T-cell (primary cell): ENCODE measurements at places on chromosomes 13 and 19.

DNA sequence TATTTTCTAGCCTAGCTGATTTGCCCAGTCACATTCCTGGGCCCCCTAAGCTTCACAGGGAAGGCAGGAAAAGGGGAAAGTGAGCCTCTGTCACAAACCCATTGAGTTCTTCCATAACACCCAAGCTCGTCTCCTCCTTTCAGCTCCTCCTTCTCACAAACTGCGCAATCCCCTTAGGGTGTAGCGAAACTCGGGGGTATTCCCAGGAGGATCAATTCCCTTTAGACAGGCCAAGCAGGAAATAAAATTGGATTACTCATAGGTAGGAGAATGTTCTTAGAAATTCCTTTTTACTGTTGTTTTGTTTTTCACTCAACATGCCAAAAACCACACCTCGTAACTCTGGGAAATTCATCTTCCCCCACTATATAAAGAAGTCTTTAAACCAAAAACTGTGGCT, 139.3 kb downstream of the IRS2 start:
- no peak for DNase-seq

DNA sequence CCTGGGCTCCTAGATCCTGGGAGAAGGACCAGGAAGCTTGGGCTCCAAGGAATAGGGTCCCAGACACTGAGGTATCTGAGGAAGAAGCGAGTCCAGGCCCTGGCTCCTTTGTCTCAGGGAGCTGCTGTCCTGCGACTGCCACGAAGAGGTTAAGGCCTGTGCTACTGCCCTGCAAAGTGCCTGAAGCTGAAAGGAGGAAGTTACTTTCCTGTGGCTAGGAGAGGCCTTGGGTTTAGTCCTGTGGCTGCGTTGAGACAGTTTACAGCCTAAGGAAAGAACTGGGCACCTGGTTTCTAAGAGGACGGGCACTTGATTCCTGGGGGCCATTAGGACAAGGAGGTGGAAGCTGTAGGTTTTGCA, 2.8 kb downstream of the MYADM start:
- no peak for DNase-seq

DNA sequence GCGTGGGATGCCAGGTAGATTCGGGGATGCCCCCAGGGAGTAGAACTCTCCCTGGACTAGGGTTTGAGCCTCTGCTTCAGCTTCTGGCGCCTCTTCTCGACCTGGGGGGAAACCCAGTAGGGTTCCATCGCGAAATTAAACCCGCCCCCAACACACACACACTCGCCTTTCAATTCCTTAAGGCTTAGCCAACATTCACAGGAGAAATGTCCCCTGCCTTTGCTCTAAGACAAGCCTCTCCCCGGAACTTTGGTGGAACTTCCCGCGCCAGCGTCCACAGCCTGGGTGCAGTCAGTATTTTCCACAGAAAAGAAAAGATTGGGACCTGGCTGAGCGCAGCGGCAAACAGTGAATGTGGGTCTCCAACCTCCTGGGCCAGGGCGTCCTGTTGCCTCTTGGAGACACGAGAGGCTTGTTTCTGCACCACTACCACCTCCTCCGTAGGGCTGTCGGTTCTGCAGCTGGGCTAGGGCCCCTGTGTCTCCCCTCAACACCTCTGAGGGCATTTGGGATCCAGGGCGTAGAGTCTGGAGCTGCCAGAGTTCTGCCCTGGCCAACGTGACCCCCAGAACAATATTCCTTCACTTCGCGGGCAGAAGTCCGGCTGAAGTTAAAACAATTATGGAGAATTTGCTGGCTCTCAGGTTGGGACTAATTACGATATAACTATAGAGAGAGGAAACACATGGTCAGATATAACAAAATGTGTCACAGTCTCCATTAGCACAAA, 3.2 kb downstream of the PDX1 start:
- no peak for DNase-seq

- DNase-seq = no peak
Measured at GRCh38 chr13:37484056-37484455, 114.5 kb downstream of the POSTN start.

DNA sequence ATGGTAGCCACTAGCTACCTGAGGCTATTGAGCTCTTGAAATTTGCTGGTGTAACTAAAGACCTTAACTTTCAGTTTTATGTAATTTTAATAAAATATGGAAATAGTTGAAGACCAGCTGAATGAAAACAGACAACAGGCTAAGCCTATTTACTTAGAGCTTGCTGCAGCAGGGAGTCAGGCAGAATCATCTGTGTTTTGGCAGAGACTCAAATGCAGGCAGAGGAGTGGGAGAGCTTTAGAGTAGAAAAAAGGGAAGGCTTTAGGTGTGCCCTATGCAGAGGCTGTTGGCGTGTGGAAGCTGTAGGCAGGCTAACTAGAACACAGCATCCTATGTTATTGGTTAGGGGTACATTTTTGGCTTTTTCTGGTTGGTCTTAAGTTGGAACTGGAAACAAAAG, 304.9 kb upstream of the NBEA start:
- no peak for DNase-seq

DNA sequence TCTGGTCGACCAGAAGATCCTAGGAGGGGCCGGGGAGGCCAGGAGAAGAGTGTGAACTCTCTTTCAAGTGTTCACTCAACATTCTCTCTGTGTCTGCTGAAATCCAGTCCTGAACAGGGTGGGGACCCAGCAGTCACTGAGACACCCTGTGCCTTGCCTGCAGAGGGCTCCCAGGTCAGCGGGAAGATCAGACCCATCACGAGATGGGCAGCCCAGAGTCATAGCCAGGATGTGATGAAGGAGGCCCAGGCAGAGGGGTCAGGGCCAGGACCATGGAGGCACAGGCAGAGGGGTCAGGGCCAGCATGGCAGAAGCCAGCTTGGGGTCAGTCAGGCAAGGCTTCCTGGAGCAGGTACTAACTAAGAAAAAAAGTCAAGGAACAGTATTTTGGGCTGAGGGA, 9.4 kb downstream of the NUMBL start:
- no peak for DNase-seq

DNA sequence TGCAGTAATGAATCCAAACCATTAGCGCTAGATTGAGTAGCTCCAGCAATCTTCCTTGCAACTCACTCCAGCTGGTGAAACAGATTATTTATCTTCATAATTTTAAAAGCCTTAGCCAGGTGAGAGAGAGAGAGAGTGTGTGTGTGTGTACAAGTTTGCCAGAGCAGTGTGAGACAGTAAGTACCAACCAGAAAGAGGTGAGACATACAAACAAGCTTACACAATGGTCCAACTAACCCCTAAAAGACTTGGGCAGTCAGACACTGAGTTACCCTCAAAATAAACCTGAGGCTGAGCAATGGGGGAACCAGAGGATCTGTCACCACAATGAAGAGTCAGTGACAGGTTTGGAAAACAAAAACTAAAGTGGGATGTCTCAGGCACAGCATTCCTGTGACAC, 8.1 kb upstream of the THSD1 start:
- no peak for DNase-seq

GRCh38 chr19:33193865-33194362, at the start of gene LRP3:
LRP3 (plus strand) TSS chr19:33194330; CDS start chr19:33194786, 456 bp downstream.
- no peak for DNase-seq

DNA sequence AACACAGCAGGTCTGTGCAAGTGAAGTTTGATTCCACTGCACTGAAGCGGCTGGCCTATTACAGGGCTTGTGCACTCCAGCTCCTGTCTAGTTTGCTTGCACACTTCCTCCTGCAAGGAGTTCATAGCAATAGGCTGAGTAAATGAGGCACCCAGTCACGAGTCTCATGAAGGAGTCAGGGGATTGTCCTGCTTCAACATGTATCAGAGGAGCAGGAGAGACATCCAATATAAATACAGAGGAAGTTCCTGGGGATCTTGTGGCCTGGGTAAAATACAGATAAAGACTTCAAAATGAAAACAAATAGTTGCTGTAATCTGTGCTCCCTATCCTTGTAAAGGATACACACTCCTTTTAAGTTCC, 259.9 kb downstream of the SLITRK1 start:
- DNase-seq = no peak

GRCh38 chr19:50331994-50332243, 2.7 kb upstream of the KCNC3 start:
- no peak for DNase-seq

- no peak for DNase-seq
Measured at GRCh38 chr19:45817725-45818301, 2.7 kb upstream of the RSPH6A start.

GRCh38 chr19:38616265-38616664, 1.5 kb downstream of the MAP4K1 start:
- DNase-seq = no peak

GRCh38 chr13:78177306-78177705, 258.7 kb upstream of the EDNRB start:
- no peak for DNase-seq
